ENCODE measurements at places on chromosomes 16 and 17. TPM values are rescaled to one million over a fixed set of nuclear protein-coding genes. Genes with fewer than 3 reads are reported as not detected.

DNA sequence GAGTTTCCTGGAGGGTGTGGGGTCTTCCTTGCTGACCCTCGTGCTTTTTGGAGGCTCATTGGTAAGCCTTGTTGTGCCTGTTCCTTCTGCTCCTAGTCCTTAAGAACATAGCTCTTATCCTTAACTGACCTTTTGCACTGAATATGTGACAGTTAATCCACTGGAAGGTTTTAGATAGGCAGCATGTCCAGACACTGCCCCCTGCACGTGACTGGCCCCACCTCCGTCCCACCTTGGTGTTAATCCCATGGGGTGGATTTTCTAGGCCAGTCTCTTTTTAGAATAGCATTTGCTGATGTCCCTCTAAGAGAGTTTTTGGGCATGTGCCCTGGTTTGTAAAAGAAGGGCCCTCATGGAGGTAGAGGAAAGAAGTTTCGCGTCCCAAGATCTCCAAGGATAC lies 58.3 kb downstream of the RBFOX1 start:
- no peak overlapping the region for H3K27ac ChIP-seq
- H3K36me3 ChIP-seq, result no peaks in the 10 kb centered on the region
- DNase-seq, result no peak
- H3K27me3 ChIP-seq, result no peaks in the 10 kb centered on the region
- H3K4me1 ChIP-seq, result no peaks in the 10 kb centered on the region

The COG4 gene
- 28.2 TPM for polyA plus RNA-seq

The CCL3 gene
- polyA plus RNA-seq, result 5.2 TPM

DNA sequence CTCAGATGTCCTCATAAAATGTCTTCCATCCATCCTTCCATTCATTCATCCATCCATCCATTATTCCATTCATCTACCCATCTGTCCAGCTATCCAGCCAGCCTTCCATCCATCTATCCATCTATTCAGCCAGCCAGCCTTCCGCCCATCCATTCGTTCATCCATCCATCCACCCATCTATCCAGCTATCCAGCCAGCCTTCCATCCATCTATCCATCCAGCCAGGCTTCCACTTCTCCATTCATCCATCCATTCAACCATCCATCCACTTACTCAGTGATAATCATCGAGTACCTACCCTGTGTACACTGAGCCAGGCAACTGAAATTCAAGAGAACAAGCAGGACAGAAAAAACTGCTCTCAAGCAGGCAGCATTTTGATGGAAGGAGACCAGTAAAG lies 4.6 kb upstream of the CCDC182 start:
- no peaks in the 10 kb centered on the region for H3K36me3 ChIP-seq
- DNase-seq, result no peak

The HBA2 gene
- polyA plus RNA-seq, result 51.7 TPM

The HSD11B2 gene
- 3.5 TPM for polyA plus RNA-seq

DNA sequence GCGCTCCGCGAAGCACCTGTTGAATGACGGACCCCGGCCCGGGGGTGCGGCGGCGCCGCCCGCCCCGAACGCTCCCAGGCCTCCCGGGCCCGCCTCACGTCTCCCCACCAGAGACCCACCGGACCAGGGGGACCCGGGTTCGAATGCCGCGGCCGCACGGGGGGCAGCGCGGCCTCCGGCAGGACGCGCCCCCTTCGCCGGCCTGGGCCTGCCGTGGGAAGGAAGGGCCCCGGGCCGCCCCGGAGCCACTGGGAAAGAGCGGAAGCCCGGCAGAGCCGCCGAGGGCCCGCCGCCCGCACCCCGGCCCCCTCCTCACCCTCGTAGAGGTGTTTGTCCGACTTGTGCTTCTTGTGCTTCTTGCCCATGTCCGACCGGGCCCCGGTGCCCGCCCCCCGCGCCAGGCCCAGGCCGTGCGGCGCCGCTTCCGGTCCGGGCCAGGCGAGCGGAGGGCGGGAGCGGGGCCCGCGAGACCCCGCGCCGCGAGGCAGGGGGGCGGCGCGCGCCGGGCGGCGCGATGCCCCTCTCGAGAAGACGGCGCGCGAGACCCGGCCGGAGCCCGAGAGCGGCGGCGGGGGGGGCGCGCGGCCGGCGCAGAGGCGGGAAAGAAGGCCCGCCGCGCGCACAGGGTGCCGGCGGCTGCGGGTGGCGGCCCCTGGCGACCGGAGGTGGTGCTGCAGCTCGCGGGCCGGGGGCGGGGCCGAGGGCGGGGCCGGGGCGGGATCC lies at the start of gene BRD7:
Gene BRD7 (minus strand): TSS at position 579 of the 723 bp plus-strand sequence. CDS start 214 bp downstream, at position 365.
- peak within 1 kb of the TSS; percentile 30 for H3K27ac ChIP-seq
- no peaks in the 10 kb centered on the region for H3K27me3 ChIP-seq
- DNase-seq, result peak; percentile 38

DNA sequence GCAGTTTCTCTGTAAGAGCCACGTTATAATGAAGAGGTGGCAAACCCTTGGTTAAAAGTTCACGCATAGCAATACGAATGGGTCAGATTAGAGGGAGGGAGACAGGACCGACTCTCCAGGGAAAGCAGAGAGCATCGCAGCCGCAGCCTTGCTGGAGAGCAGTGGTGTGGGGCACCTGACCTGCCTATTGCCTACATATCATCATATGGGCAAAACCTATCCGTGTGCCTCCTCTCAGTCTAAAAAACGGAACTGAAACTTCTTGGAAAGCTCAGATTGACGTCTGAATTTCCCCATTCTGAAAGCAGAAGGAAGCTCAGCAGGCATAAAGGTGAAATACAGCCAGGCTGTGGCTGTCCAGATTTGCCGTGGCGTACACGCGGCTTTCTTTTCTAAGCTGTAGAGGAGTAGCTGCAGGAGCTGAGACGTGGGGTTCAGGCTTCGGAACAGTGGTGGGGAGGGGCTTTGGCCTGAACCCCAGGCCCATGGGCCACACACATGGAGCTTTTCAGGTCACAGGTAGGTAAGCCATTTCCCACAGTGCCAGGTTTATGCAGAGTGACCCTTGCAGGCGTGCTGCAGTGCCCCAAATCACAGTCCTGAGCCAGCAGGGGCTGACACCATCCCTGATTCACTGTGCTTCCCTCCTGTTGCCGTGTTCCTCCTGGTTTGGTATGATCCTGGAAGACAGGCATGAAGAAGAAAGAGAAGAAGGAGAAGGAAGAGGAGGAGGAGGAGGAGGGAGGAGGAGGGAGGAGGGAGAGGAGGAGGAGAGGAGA lies 41.6 kb upstream of the TNRC6C start:
- no peaks in the 10 kb centered on the region for H3K4me1 ChIP-seq
- H3K4me3 ChIP-seq, result no peak overlapping the region
- no peak for DNase-seq
- peaks cover 11% of the 10 kb centered on the region for H3K27me3 ChIP-seq
- H3K36me3 ChIP-seq, result no peaks in the 10 kb centered on the region

The CDH11 gene
- 3.0 TPM for polyA plus RNA-seq

The KRT14 gene
- polyA plus RNA-seq, result 1.2 TPM

GRCh38 chr17:76535788-76536510 lies 1.6 kb downstream of the CYGB start:
- H3K27ac ChIP-seq, result peak overlapping the region; percentile 71
- peaks cover 22% of the 10 kb centered on the region for H3K4me1 ChIP-seq
- H3K27me3 ChIP-seq, result peaks cover 9% of the 10 kb centered on the region
- no peak overlapping the region for H3K4me3 ChIP-seq
- no peaks in the 10 kb centered on the region for H3K36me3 ChIP-seq

- H3K27ac ChIP-seq, result peak overlapping the region; percentile 84
- H3K4me3 ChIP-seq, result no peak overlapping the region
- peaks cover 23% of the 10 kb centered on the region for H3K4me1 ChIP-seq
- H3K27me3 ChIP-seq, result no peaks in the 10 kb centered on the region
Measured at GRCh38 chr17:44279346-44279665, 11.4 kb upstream of the SLC4A1 start.

GRCh38 chr16:82846806-82847205 lies 220.0 kb downstream of the CDH13 start:
- H3K4me3 ChIP-seq, result no peak overlapping the region
- no peaks in the 10 kb centered on the region for H3K36me3 ChIP-seq
- H3K27me3 ChIP-seq, result no peaks in the 10 kb centered on the region
- H3K27ac ChIP-seq, result no peak overlapping the region
- no peak for DNase-seq

DNA sequence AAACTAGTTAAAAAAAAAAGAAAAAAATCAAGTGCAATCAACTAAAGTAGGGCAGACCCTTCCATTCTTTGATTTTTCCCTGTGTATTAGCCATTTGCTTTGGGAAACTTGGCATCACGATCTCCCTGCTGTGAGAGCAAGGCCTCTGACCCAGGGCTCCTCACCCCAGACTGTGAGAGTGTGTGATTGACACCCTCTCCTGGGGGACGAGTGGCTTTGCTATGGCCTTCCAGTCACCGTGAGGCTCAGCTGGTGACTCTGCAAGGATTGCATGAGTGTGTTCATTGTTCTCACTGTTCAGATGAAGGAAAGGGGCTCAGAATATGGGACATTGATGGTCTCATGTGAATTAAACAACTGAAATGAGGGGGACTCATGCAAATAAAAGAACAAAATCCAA lies 69.0 kb upstream of the BCAR1 start:
- H3K4me1 ChIP-seq, result peaks cover 30% of the 10 kb centered on the region
- H3K4me3 ChIP-seq, result no peak overlapping the region
- no peaks in the 10 kb centered on the region for H3K27me3 ChIP-seq

- no peak overlapping the region for H3K27ac ChIP-seq
- H3K36me3 ChIP-seq, result no peaks in the 10 kb centered on the region
- no peaks in the 10 kb centered on the region for H3K27me3 ChIP-seq
Measured at GRCh38 chr16:57013902-57014301, 24.5 kb downstream of the NLRC5 start.

DNA sequence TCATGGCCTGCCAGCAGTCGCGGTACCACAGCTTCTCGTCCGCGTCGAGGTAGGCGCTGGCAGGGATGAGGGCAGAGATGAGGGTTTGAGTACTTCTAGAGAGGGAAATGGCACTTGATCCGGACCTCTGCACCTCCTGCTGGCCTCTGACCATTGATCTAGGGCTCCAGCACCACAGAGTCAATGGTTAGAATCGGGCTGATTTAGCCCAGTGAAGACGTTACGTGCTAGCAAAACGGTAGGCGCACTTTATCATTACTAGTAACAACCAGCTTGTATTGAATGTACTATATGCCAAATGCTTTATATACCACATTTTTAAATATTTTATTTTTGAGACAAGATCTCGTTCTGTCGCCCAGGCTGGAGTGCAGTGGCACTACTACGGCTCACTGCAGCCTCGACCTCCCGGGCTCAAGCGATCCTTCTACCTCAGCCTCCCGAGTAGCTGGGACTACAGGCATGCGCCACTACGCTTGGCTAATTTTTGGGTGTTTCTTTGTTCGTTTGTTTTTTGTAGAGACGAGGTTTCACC lies 526 bp downstream of the TSNAXIP1 start:
- DNase-seq, result no peak
- no peaks in the 10 kb centered on the region for H3K27me3 ChIP-seq
- no peaks in the 10 kb centered on the region for H3K36me3 ChIP-seq
- no peak overlapping the region for H3K4me3 ChIP-seq
- peaks cover 18% of the 10 kb centered on the region for H3K4me1 ChIP-seq

The NPIPA7 gene
- polyA plus RNA-seq, result 160 TPM

GRCh38 chr16:22653876-22654275 lies 143.2 kb downstream of the NPIPB5 start:
- H3K36me3 ChIP-seq, result no peaks in the 10 kb centered on the region
- peaks cover 3% of the 10 kb centered on the region for H3K27me3 ChIP-seq
- no peak overlapping the region for H3K4me3 ChIP-seq
- no peaks in the 10 kb centered on the region for H3K4me1 ChIP-seq
- H3K27ac ChIP-seq, result no peak overlapping the region

- peaks cover 50% of the 10 kb centered on the region for H3K4me1 ChIP-seq
- no peak overlapping the region for H3K4me3 ChIP-seq
- no peaks in the 10 kb centered on the region for H3K27me3 ChIP-seq
- DNase-seq, result no peak
Measured at GRCh38 chr17:58521680-58522079, 7.2 kb upstream of the MTMR4 start.

The WIPF2 gene
- 13.0 TPM for polyA plus RNA-seq

The C17orf50 gene
- not detected for polyA plus RNA-seq

DNA sequence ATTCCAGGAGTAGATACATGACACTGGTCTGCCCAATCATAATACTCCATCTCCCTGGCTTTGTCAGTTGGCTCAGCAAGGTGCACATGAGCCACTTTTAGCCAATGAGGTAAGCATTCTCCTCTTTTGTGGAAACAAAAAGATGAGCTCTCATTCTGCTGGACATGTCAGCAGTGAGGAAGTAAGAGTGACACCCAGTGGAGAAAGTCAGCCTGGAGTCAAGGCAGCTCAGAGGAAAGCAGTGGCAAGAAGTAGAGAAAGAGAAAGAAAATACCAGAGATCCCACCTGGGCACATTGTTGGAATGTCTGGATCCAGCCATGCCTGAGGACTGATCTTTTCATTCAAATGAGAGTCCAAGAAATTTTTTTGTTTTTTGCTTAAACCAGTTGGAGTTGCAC lies 496.9 kb upstream of the C16orf82 start:
- no peak overlapping the region for H3K4me3 ChIP-seq
- H3K27ac ChIP-seq, result no peak overlapping the region
- H3K27me3 ChIP-seq, result no peaks in the 10 kb centered on the region
- no peaks in the 10 kb centered on the region for H3K36me3 ChIP-seq
- no peaks in the 10 kb centered on the region for H3K4me1 ChIP-seq

DNA sequence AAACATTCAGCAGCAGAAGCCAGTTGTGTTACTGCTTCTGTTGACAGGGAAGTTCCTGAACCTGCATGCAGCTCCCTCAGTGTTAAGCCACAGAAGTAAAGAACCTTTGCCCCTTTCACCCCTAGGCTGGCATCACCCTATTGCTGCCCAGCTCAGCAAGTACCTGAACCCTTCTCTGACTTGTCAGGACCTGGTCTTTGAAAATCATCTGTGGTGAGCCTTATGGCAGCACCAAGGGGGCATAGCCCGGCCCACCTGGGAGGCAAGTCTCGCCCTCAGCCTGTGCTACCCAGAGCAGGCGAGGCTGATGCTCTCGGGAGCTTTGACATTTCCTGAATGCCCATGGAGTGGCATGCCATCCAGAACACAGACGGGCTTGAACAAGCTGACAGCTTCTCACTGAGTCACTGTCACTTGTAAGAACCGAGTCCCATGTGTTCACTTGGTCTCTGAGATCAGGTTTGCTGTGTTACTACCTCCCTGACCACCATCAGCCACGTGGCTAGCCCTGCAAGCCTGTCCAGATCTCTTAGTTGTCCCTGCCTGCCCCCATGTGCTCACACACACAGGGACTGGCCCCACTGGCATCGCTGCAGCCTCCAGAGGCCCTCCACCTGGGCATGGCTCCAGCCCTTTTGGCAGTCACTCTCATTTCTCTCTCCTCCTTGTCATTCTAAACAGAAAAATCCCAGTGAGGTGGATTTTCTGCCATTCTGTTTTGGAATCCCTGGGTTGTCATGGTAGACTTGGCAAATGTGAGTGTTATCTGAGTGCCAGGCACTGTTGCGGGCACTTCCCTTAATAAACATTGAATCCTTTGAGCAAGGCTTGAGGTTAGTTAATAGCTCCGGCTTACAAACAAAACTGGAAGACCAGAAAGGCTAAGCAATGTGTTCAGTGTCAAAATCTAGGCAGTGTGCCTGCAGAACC lies 2.9 kb upstream of the CARMIL2 start:
- no peak overlapping the region for H3K4me3 ChIP-seq
- peak; percentile 88 for DNase-seq
- H3K27me3 ChIP-seq, result peaks cover 17% of the 10 kb centered on the region
- peaks cover 17% of the 10 kb centered on the region for H3K4me1 ChIP-seq
- peaks cover 24% of the 10 kb centered on the region for H3K36me3 ChIP-seq

The HBQ1 gene
- polyA plus RNA-seq, result 0.44 TPM

- no peaks in the 10 kb centered on the region for H3K27me3 ChIP-seq
- DNase-seq, result no peak
- H3K4me1 ChIP-seq, result no peaks in the 10 kb centered on the region
Measured at GRCh38 chr17:61806081-61806828, 57.1 kb downstream of the BRIP1 start.

The TLCD2 gene
- 7.2 TPM for polyA plus RNA-seq

The TBC1D3G gene
- not detected for polyA plus RNA-seq
